ENCODE measurements at places on chromosomes 12 and 14. TPM values are rescaled to one million over a fixed set of nuclear protein-coding genes. Genes with fewer than 3 reads are reported as not detected.
A peak's percentile ranks its signal among the peaks of the same experiment; 100 is the strongest.

SMCO2 gene
- not detected for total RNA-seq

RTL1 gene
- not detected for total RNA-seq

CLMN gene
- 16.2 TPM for total RNA-seq

SLC6A13 gene
- total RNA-seq: 8.8 TPM

IGF1 gene
- total RNA-seq: 134 TPM

ST8SIA1 gene
- total RNA-seq: 2.5 TPM

GRCh38 chr14:57687416-57687815, 178.5 kb downstream of the SLC35F4 start:
- no peaks in the 10 kb centered on the region for H3K36me3 ChIP-seq
- H3K27ac ChIP-seq: no peak overlapping the region
- DNase-seq: no peak
- H3K4me1 ChIP-seq: peaks cover 3% of the 10 kb centered on the region

DNA sequence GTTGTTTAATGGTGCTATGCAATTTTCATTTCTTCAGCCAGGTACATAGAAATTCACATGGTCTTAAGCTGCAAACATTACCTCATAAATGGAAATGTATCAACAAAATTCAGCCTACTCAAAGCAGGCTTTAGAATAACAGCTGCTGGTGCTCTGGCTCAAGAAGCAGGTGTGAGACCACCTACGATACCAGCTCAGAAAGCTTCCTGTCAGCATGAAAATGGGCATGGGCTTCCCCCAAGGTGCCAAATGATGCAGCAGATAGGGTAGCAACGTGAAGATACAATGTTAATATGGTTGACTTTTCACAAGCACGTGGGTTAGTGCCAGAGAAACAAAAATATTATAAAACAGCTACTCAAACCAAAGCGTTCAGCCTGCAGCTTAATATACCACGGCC, 343.4 kb upstream of the PRICKLE1 start:
- no peak overlapping the region for H3K4me3 ChIP-seq
- no peaks in the 10 kb centered on the region for H3K36me3 ChIP-seq
- no peaks in the 10 kb centered on the region for H3K27me3 ChIP-seq

DNA sequence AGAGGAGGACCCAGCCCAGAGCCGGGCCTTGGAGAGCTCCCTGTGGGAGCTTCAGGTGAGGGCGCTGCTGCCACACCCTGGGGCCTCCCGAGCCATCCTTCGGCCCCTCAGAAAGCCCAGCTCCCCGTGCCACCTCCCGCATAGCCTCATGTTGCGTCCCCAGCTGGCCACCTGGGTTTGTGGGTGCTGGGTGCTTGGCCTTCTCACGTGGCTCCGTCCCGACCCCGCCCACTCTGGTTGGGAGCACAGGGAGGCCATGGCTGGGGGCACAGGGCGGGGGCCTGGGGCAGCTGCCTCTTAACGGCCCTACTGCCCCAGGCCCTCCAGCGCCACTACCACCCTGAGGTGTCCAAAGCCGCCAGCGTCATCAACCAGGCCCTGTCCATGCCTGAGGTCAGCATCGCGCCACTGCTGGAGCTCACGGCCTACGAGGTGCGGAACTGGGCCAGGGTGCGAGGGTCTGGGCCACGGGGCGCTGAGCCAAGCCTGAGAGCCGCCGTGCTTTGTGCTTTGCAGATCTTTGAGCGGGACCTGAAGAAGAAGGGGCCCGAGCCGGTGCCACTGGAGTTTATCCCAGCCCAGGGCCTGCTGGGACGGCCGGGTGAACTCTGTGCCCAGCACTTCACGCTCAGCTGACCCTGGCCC, 7.6 kb downstream of the NOC4L start:
- H3K27me3 ChIP-seq: no peaks in the 10 kb centered on the region
- H3K27ac ChIP-seq: no peak overlapping the region
- H3K4me1 ChIP-seq: peaks cover 8% of the 10 kb centered on the region
- no peak for DNase-seq

GRCh38 chr12:4366090-4366489, 13.4 kb downstream of the FGF23 start:
- DNase-seq: no peak
- no peak overlapping the region for H3K4me3 ChIP-seq
- no peak overlapping the region for H3K27ac ChIP-seq
- H3K36me3 ChIP-seq: no peaks in the 10 kb centered on the region

GRCh38 chr14:79050787-79051727, 880.9 kb downstream of the NRXN3 start:
- H3K4me3 ChIP-seq: no peak overlapping the region
- no peak overlapping the region for H3K27ac ChIP-seq

- no peak overlapping the region for H3K4me3 ChIP-seq
- H3K27me3 ChIP-seq: no peaks in the 10 kb centered on the region
- no peaks in the 10 kb centered on the region for H3K4me1 ChIP-seq
- DNase-seq: no peak
These were observed 6.5 kb upstream of the PLXNC1 start for GRCh38 chr12:94141892-94142291.

DNA sequence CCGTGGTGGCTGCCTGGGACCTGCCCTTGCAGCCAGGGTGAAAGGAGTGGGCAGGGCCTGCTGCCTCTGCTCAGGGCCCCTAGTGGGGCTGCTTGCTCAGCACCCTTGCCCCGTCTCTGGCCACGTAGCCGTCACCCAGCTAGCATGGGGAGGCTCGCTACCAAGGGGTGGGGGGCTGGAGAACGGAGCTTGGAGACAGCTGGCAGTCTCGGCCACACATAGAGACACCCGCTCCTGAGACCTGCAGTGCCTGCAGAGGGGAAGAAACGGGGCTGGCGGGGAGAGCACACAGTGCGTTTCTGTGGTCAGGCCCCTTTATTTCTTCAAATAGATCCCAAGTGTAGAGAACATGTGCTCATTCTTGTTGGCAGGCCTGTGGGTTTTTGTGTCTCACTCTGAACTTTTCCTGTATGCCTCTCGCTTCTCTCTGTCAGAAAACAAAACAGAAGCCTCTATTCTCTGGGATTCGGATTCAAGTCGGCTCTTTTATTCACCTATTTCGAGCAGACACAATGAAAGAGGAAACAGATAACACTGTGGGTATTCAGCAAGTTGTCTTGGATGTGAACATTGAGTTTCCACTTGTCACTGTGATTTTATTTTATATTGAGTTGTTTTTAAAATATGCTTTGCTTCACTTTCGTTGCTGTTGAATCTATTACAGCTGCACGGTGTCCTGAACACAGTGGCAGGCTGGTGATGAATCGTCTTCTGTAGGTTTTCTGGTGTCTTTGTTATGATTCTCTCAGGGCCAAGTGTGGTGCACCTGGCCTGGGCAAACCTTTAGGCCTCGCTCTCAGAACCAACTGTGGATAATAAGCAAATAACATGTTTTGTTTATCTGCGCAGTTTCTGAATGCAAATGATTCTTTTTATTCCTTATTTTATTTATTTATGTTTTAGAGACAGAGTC, 26.5 kb downstream of the PACS2 start:
- H3K36me3 ChIP-seq: no peaks in the 10 kb centered on the region
- peaks cover 15% of the 10 kb centered on the region for H3K4me1 ChIP-seq
- no peak overlapping the region for H3K27ac ChIP-seq
- H3K27me3 ChIP-seq: no peaks in the 10 kb centered on the region
- H3K4me3 ChIP-seq: no peak overlapping the region

- DNase-seq: peak; percentile 3
- no peak overlapping the region for H3K4me3 ChIP-seq
- no peaks in the 10 kb centered on the region for H3K27me3 ChIP-seq
- no peaks in the 10 kb centered on the region for H3K4me1 ChIP-seq
- no peaks in the 10 kb centered on the region for H3K36me3 ChIP-seq
These were observed 36.0 kb upstream of the SNX6 start for GRCh38 chr14:34665785-34666435.

- H3K4me3 ChIP-seq: no peak overlapping the region
- no peaks in the 10 kb centered on the region for H3K27me3 ChIP-seq
These were observed 268.5 kb downstream of the PAWR start for GRCh38 chr12:79422060-79422812.

DNA sequence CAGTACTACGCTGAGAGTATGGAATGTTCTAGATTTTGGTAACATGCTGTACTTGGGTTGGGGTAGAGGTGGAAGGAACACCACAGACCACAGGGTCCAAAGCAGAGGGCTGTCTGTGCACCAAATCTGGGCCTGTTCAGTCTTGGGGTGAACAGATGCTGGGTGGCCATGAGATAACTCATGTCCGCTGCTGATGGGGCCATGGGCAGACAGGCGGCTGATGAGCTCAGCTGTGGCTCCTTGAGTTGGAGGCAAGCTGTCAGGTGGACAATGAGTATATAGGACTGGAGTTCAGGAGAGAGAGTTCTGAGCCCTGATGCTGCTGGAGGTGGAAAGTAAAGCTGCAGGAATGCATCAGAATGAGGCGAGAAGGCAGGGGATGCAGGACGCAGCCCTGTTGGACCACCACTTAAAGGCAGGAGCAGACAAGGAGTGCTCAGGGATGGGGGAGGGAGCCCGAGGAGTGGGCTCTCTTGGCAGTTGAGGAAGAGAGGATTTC, 6.2 kb downstream of the SMIM41 start:
- no peak overlapping the region for H3K4me3 ChIP-seq
- peaks cover 7% of the 10 kb centered on the region for H3K4me1 ChIP-seq
- H3K27me3 ChIP-seq: no peaks in the 10 kb centered on the region
- DNase-seq: no peak
- no peak overlapping the region for H3K27ac ChIP-seq
- no peaks in the 10 kb centered on the region for H3K36me3 ChIP-seq

DNA sequence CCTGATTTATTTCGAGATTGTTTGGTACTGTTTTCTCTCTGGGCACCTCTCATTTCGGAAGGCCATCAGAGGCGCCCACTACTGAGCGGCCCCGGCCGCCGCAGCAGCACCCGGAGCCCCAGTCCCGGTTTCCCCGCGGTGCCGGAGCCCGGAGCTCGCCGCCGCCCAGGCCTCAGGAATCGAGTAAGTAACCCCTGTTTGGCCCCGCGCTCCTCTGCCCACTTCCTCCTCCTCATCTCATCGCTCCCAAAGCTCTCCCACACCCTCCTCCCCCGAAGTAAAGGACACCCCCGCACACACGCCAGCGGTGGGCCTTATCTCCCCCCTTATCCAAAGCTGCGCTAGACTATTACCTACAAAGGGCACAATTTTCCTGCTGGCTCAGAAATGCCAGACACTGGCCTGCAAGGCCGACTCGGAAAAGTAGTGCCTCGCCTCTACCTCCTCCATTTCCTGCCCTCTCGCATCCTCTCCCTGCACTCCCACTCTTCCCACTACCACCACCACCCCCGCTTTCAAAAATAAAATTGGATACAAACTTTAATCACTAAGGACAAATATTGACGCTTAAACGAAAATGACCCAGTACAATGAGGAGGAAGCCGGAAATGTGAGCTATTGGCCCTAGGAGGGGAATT, 637 bp upstream of the FOXG1 start:
- no peak for DNase-seq
- H3K36me3 ChIP-seq: no peaks in the 10 kb centered on the region
- H3K27ac ChIP-seq: no peak overlapping the region
- H3K27me3 ChIP-seq: peaks cover 68% of the 10 kb centered on the region
- H3K4me1 ChIP-seq: peaks cover 12% of the 10 kb centered on the region
- H3K4me3 ChIP-seq: no peak overlapping the region

GRCh38 chr12:63915105-63915800, 70.8 kb downstream of the SRGAP1 start:
- no peak overlapping the region for H3K4me3 ChIP-seq
- peaks cover 63% of the 10 kb centered on the region for H3K4me1 ChIP-seq
- no peaks in the 10 kb centered on the region for H3K36me3 ChIP-seq
- peak overlapping the region; percentile 43 for H3K27ac ChIP-seq
- DNase-seq: no peak
- H3K27me3 ChIP-seq: no peaks in the 10 kb centered on the region

DNA sequence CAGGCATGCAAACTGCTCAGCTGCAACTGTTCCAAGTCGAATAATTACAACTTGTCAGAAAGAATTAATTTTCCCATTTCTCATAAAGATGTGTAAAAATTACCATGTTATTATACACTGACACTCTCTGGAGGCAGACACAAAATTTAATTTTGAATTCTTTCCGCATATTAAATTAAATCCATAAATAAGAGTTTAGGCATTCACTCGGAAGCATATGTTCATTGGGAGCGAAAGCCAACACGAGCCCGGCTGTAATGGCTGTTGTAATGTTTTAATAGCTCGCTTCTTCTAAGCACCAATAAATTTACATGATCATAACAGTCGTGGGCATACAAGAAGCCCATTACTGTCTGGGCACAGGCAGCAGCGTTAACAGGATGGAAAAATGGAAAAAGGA, 189.6 kb upstream of the SOX5 start:
- DNase-seq: no peak
- H3K36me3 ChIP-seq: no peaks in the 10 kb centered on the region
- no peak overlapping the region for H3K27ac ChIP-seq
- H3K4me1 ChIP-seq: no peaks in the 10 kb centered on the region

- H3K36me3 ChIP-seq: no peaks in the 10 kb centered on the region
- no peak overlapping the region for H3K4me3 ChIP-seq
- DNase-seq: no peak
- H3K27me3 ChIP-seq: no peaks in the 10 kb centered on the region
These were observed 261.6 kb downstream of the DACT1 start for GRCh38 chr14:58899317-58899713.

GRCh38 chr14:60622210-60622916, 26.9 kb downstream of the SIX1 start:
- no peak overlapping the region for H3K4me3 ChIP-seq
- no peak for DNase-seq
- H3K27me3 ChIP-seq: no peaks in the 10 kb centered on the region
- H3K4me1 ChIP-seq: peaks cover 24% of the 10 kb centered on the region
- no peak overlapping the region for H3K27ac ChIP-seq

- no peak for DNase-seq
- H3K27me3 ChIP-seq: no peaks in the 10 kb centered on the region
- no peak overlapping the region for H3K27ac ChIP-seq
- H3K4me1 ChIP-seq: no peaks in the 10 kb centered on the region
- H3K4me3 ChIP-seq: no peak overlapping the region
These were observed 6.4 kb upstream of the EGLN3 start for GRCh38 chr14:33957299-33957698.

- H3K27ac ChIP-seq: peak within 1 kb of the TSS; percentile 80
- H3K4me3 ChIP-seq: peak within 1 kb of the TSS; percentile 4
- H3K4me1 ChIP-seq: peaks cover 9% of the 10 kb centered on the region
These were observed at the start of gene HIP1R for GRCh38 chr12:122834921-122835749. Gene HIP1R, plus strand, starts transcription at chr12:122835457. Its CDS starts 94 bp downstream, at chr12:122835551.

- H3K27ac ChIP-seq: no peak overlapping the region
- DNase-seq: no peak
- no peak overlapping the region for H3K4me3 ChIP-seq
- H3K4me1 ChIP-seq: no peaks in the 10 kb centered on the region
- no peaks in the 10 kb centered on the region for H3K36me3 ChIP-seq
These were observed 986.4 kb downstream of the AACS start for GRCh38 chr12:126051611-126052107.

- DNase-seq: no peak
- H3K27me3 ChIP-seq: no peaks in the 10 kb centered on the region
- no peaks in the 10 kb centered on the region for H3K36me3 ChIP-seq
- H3K27ac ChIP-seq: no peak overlapping the region
These were observed 214.9 kb downstream of the ADAMTS20 start for GRCh38 chr12:43336962-43337555.

GRCh38 chr14:64779472-64779871, 75.2 kb downstream of the PLEKHG3 start:
- H3K4me1 ChIP-seq: no peaks in the 10 kb centered on the region
- DNase-seq: no peak
- H3K36me3 ChIP-seq: no peaks in the 10 kb centered on the region
- no peak overlapping the region for H3K4me3 ChIP-seq
- H3K27me3 ChIP-seq: no peaks in the 10 kb centered on the region
- no peak overlapping the region for H3K27ac ChIP-seq

GRCh38 chr12:91388573-91388972, 206.0 kb upstream of the DCN start:
- H3K36me3 ChIP-seq: no peaks in the 10 kb centered on the region
- no peaks in the 10 kb centered on the region for H3K27me3 ChIP-seq
- peak; percentile 38 for DNase-seq
- peak overlapping the region; percentile 87 for H3K27ac ChIP-seq
- no peak overlapping the region for H3K4me3 ChIP-seq

GRCh38 chr12:111699-112493, 45.3 kb downstream of the IQSEC3 start:
- no peak for DNase-seq
- H3K36me3 ChIP-seq: no peaks in the 10 kb centered on the region
- H3K27ac ChIP-seq: no peak overlapping the region
- H3K4me3 ChIP-seq: no peak overlapping the region
- H3K4me1 ChIP-seq: no peaks in the 10 kb centered on the region

Measured in thyroid gland (tissue), 4 donors.